ENCODE measurements at places on chromosomes 11 and 22.

DNA sequence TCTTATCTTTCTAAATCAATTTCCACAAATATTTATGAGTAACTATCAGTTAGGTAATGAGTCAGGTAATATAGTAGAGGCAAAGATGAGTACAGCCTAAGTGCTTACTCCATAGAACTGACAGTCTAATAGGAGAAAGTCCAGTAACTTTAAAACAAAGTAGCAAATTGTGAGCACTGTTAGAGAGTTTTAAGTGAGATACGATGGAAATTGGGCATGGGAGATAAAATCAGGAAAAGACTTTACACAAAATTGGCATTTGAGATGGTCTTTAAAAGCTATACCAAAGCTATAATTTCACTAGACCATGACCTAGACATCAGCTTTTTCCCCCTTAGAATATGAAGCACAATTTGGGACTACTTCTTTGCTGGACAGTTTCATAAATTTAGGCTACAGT is 113.7 kb downstream of the CSTPP1 start:
- DNase-seq: no peak

DNA sequence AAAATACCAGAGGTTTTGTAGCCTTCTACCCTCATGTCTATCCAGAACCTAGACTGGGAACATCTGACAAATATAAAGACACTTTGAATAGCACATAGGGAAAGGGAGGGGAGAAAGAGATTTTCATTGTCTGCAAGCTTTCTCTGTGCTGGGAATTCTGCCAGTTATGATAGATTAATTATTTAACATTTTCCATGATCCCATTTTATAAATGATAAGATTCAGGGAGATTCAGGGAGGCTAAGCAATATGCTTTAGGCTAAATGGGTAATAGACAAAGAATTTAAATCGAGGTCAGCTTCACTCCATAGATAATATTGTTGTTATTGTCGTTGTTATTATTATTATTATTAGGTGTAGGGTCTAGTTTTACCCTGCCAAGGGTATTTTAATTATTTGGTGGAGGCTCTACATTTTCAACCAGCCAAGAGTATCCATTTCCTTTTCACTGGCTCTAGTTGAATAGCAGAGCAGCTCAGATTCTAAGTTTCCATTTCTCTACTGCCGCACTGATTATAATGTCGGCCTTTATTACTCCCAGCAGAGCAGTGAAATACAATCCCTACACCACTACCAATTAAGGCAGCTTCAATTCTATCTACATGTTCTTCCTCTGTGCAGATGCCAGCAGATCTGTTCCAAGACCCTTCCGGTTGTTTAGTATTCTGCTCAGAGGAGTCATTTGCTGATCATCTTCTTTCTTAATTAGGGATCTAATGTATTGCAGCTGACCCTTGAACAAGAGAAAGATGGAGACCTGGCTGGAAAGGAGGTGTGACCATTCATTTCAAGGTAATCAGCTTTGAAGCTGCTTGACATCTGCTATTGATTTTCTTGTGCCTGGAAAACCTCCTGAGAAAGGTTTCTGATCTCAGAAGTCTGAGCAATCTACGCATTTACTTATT is 23.8 kb upstream of the SYN3 start:
- no peak for DNase-seq

GRCh38 chr11:19631712-19632498 is 80.7 kb upstream of the NAV2 start:
- DNase-seq: no peak

DNA sequence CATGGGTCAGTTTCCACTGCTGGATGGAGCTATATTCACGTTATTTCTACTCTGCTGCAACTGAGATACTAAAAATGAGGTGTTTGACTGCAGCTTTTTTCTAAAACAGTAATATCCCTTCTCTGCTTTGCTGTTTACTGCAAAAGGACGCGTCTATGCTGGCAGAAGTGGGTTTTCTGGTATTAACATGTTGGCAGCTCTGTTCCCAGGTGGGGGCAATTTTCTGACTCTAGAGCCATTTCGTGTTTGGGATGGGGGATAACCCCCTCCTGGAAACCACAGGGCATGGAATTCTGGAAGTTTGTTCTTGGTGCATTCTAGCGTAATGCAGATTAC is 4.9 kb downstream of the GRK2 start:
- DNase-seq: no peak

GRCh38 chr11:36326524-36327419 is 30.7 kb downstream of the PRR5L start:
- no peak for DNase-seq

DNA sequence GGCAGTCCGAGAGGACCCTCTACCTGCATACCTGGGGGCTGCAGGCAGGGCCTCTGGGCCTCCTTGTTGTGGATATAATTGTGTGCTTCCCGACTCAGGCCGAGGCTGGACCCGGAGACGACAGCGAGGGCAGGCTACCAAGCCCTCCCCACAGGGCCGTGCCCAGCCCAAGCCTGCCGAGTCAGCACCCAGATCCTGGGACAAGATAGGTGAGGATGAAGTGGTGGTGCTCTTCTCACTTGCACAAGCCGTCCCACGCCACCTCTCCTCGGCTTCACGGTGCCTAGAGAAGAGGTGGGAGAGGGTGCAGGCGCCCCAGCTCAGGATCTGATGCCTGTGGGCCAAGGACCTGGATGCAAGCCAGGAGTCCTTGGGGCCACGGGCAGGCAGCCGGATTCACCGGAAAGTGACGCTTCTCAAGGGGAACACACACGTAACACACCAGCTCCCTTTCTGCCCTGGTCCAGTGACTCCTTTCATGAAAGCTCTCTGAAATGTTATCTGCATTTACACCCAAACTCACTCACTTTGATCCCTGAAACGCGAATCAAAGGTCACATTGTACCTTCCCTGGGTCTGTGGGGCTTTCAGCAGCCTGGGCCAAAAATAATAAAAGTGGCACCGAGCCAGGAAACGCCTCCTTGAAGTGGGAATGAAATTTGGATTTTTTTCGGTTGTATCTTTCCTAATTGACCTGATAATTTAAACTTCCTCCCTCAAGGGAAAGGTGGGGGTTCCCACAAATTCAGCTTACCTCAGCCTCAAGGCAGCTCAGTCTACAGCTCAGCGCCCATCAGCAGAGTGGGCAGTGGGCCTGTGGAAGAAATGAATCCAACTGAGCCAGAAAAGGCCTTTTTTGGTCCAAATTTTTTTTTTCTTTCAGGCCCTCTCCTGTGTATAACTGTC is 1.1 kb upstream of the GNB1L start:
- peak; percentile 46 for DNase-seq

DNA sequence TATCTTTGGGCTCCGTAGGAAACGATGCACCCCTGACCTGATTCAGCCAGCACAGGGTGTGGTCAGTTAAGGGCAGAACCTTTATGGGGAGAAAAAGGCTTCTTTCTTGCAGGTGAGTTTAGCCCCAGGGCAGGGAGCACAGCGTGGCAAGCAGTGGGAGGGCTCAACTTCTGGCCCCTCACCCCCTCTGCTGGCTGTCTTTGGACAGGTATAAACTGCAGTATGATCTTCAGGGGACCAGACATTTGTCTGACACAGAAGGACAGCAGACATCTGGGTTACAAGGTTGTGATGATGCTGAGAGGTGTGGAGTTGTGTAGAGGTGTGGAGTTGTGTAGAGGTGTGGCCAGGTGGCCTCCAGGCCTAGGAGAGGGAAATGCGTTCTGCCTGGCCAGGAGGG is 324.0 kb upstream of the PLET1 start:
- no peak for DNase-seq

DNA sequence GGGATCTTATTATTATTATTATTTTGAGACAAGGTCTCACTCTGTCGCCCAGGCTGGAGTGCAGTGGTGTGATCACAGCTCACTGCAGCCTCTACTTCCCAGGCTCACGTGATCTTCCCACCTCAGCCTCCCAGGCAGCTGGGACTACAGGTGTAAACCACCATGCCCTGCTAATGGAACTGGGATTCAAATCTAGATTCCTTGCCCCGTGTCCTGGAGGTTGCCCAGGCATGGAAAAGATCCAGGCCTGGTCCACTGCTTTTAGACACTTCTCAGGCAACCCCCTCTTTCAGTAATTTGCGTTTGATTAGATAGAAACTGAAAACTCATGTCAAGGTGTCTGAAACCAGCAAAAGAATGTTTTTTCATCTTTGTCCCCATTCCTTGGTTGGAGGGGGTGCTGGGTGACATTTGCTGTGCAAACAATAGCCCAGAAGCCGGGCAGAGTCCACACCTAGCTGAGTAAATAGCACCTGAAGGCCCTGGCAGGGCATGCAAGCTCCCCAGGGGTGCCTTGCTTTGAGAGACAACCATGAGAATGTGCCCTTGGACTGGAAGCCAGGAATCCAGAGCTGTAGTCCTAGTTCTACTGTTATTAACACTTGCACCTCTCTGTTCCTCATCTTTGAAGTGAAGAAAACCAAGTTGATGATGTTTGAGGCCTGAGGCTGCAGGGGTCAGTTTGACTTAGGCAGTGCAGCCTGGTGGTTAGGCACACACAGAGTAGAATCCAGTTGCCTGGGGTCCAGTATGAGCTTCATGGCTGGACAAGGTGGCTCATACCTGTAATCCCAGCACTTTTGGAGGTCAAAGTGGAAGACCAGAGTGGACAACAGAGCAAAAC is 19.1 kb upstream of the XBP1 start:
- DNase-seq: no peak

GRCh38 chr22:48695731-48696305 is 1131.9 kb downstream of the BRD1 start:
- DNase-seq: no peak

DNA sequence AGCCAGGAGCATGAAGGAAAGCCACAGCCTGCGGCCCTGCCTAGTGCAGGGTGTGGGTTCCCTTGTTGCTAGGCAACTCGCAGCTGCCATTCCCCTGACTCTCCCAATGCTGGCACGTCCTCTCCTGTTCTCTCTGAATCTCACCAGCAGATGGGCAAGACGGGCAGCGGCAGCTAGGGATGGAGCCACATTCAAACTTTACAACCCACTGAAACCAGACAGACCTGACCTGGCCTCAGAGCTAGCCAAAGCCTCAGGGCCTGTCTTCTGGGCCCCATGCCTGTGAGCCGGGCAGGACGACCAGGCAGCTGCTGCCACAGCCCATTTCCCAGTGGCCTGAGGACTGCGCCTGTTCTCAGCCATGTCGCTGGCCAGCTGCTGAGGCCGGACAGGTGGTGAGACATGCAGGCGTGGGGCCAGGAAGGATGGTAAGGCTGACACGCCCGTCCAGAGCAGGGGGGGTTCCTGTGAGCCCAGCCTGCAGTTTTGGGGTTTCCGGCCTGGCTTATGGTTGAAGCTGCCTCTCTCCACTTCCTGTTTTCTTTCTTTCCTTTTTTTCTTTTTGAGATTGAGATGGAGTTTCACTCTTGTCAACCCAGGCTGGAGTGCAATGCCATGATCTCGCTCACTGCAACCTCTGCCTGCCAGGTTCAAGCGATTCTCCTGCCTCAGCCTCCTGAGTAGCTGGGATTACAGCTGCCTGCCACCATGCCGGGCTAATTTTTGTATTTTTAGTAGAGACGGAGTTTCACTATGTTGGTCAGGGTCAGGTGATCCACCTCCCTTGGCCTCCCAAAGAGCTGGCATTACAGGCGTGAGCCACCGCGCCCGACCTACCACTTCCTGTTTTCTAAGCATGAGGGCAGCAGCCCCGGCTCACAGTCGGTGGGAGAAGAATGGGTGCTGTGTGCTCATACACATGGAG is 4.1 kb downstream of the SUN2 start:
- DNase-seq: peak; percentile 53

- DNase-seq: no peak
These were observed 65.3 kb downstream of the AMBRA1 start for GRCh38 chr11:46528445-46529094.

DNA sequence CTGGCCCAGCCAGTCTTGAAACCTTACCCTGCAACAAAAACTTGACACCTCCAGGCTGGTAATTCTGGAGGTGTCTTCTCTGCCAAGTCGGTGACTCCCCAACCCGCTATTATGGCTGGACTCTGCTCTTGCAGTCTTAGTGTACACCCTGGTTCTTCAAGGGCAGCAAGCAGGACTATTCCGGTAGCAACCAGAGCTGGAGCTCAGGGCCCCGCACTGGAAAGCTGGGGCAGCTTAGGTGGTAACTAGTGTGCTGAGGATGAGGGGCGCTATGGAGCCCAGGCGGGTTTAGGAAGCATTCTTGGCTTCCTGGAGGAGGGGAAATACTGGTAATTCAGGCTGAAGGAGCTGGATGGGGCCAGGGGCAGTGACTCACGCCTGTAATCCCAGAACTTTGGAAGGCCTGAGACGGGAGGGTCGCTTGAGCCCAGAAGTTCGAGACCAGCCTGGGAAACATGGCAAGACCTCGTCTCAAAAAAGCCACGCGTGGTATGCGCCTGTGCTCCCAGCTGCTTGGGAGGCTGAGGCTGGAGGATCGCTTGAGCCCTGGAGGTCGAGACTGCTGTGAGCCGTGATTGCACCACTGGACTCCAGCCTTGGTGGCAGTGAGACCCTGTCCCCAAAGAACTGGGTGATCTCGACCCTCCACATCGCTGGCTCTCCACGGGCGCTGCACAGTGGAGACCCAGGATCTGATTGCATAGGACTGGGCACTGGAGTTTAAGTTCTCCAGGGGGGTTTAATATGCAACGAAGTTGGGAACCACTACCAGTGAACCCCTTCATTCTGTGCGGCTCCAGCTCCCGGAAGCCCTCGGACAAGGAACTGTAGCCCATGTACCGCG is 10.6 kb upstream of the AIFM3 start:
- DNase-seq: no peak

DNA sequence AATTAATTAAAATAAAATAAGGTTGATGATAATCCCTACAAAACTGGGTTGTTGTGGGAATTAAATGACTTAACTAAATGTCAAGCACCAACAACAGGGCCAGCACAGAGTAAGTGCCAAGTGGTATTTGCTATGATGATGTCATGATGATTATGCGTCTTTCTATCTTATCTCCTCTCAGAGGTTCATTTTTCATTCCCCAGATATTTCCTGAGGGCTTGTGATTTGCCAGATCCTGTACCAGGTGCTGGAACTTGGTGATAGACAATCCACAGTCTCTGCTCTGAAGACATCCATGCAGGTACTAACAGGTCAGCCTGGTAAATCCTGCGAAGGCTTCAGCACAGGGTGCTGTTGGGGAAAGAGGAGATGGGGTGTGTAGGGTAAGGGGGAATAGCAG is 8.1 kb upstream of the MYH9 start:
- DNase-seq: no peak

- DNase-seq: no peak
These were observed 15.1 kb upstream of the RRAS2 start for GRCh38 chr11:14373941-14374646.

- DNase-seq: no peak
These were observed 378.1 kb downstream of the CADM1 start for GRCh38 chr11:115126092-115126491.
